ENCODE measurements at places on chromosomes 3 and 15.

GRCh38 chr3:46375218-46375617 is 4.5 kb downstream of the CCR5 start:
- no peak for DNase-seq

GRCh38 chr3:10667269-10667668 is 148.8 kb upstream of the SLC6A11 start:
- DNase-seq, result no peak

DNA sequence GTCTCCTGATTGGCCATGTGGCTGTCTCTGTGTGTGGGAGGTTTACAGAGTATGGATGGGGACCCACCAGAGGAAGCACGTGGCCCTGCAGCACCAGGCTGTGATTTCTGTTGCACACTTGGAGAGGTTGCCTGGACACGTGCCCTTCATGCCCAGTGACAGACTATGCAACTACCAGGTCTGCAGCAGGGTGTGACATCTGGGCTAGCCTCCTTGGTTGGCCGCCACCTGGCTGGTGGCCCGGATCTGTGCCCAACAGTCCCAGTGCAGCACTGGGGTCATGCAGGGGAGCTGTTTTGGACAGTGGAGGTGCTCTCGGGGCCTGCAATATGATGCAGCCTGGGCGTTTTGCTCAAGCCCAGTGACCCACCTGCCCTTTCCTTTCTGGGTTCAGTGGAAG is 212.5 kb downstream of the UBE3A start:
- no peak for DNase-seq

DNA sequence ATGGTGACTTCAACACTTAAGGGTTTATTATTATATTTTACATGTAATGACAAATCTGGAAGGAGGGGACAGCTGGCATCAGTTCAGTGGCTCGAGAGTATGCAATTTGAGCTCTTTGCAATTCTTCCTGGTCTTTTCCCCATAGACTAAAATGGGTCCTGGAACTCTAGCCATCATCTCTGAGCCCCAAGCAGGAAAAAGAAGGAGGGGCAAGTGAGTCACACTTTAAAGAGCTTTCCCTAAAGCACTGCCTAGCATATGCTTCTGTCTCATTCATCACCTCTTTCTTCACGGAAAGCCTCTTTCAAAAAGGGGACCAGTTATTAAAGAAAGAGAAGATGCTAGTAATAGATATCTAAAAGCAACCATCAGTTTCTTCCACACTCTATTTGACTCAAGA is 466.3 kb downstream of the ZIC1 start:
- peak; percentile 5 for DNase-seq

DNA sequence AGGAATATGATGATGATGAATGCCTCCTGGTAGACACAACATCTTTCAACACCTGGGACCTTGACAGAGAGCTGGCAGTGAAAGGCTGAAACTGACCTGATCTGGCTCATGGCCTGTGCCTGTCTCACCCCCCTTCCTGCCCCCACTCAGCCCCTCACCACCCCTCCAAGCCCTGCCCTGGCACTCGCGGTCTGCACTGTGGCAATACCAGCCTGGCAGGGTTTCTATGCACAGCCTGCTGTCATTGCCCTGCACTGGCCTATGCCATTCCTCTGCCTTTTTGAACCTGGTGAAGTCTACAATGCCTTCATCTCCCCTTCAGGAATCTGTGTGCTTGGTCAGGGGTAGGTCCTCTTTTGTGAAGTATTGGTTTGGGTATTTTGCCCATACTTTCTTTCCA is 56.5 kb downstream of the ACAD9 start:
- no peak for DNase-seq
